Dermis microvascular lymphatic vessel endothelial cell (primary cell): ENCODE measurements at places on chromosomes 16 and 17. TPM values are rescaled to one million over a fixed set of nuclear protein-coding genes. Genes with fewer than 3 reads are reported as not detected.

Gene PCGF2
- total RNA-seq: 3.2 and 5.6 TPM in 2 replicates

Gene NPIPB9
- 0.77 and 1.3 TPM in 2 replicates for total RNA-seq

Gene EFNB3
- 0.13 and 1.1 TPM in 2 replicates for total RNA-seq

Gene WNK4
- total RNA-seq: 2.1 and 2.4 TPM in 2 replicates

Gene ENO3
- 1.5 and 2.7 TPM in 2 replicates for total RNA-seq

Gene BBS2
- 39.2 and 40.8 TPM in 2 replicates for total RNA-seq

Gene ANKRD40CL
- not detected in 2 replicates for total RNA-seq

Gene SUPT6H
- 37.5 and 48.7 TPM in 2 replicates for total RNA-seq

Gene C1QTNF8
- total RNA-seq: not detected in 2 replicates

Gene KRTAP4-6
- not detected in 2 replicates for total RNA-seq

Gene UMOD
- total RNA-seq: not detected in 2 replicates

Gene TBC1D3E
- total RNA-seq: not detected in 2 replicates

Gene CHST4
- total RNA-seq: not detected in 2 replicates

Gene CCDC154
- total RNA-seq: 0.13 TPM in 2 replicates

Gene KCNG4
- total RNA-seq: not detected in 2 replicates

Gene TBC1D26
- not detected in 2 replicates for total RNA-seq

Gene HIRIP3
- total RNA-seq: 4.4 and 5.6 TPM in 2 replicates

Gene ADAP2
- total RNA-seq: 0.38 and 0.77 TPM in 2 replicates

Gene CRHR1
- not detected in 2 replicates for total RNA-seq

Gene DNAI2
- total RNA-seq: 0.13 TPM in 1 of 2 replicates, not detected in the other

Gene ACE
- 25.7 and 51.3 TPM in 2 replicates for total RNA-seq

Gene STX1B
- 0.26 and 0.38 TPM in 2 replicates for total RNA-seq

Gene NUBP1
- 26.2 and 32.6 TPM in 2 replicates for total RNA-seq

Gene CCL7
- total RNA-seq: 0.13 and 0.25 TPM in 2 replicates

Gene C16orf96
- not detected in 2 replicates for total RNA-seq

Gene MAF
- total RNA-seq: 39.0 and 124 TPM in 2 replicates

Gene TNFRSF12A
- 39.8 and 50.3 TPM in 2 replicates for total RNA-seq

Gene GCGR
- total RNA-seq: not detected in 2 replicates

Gene SMARCD2
- 59.7 and 62.8 TPM in 2 replicates for total RNA-seq

Gene ACSM2A
- total RNA-seq: under 0.01 and 0.13 TPM in 2 replicates

Gene APOBR
- total RNA-seq: under 0.01 TPM in 1 of 2 replicates, not detected in the other

Gene HP
- not detected in 2 replicates for total RNA-seq

Gene SAMD14
- 2.8 and 6.8 TPM in 2 replicates for total RNA-seq
